Stimulated activated CD4-positive, alpha-beta T cell treated with anti-CD3 and anti-CD28 coated beads, Interleukin-4, amount 100 ng/mL, for 24 hours (primary cell): ENCODE measurements at places on chromosomes 3 and 15.

DNA sequence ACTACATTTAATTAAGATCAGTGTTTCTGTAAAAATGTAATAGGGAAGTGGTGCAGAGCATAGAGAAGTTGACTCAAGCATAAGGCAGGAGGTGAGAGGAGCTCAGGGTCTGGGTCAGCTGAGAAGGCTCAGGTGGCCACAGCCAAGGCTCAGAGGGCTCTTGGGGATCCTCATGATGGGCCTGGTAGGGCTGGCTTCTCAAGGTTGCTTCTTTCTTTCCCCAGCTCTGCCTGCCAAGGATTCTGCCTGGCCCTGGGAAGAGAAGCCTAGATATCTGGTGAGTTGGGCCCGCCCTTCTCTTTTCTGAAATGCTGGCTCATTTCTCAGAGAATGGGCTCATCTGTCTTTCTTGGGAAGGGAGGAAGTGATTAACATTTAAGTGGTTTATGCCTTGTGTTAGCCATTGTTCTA lies 6.5 kb downstream of the ZNF589 start:
- no peak for DNase-seq

- no peak for DNase-seq
These were observed 3.6 kb upstream of the EIF4E3 start for GRCh38 chr3:71728632-71729342.

- DNase-seq, result no peak
These were observed 2.1 kb upstream of the OXSR1 start for GRCh38 chr3:38163117-38163840.

GRCh38 chr3:133943031-133943535 lies 47.4 kb upstream of the RAB6B start:
- DNase-seq, result no peak

- DNase-seq, result no peak
These were observed 53.7 kb upstream of the KY start for GRCh38 chr3:134704556-134704955.

- DNase-seq, result no peak
These were observed 55.6 kb upstream of the DLG1 start for GRCh38 chr3:197353867-197354567.

DNA sequence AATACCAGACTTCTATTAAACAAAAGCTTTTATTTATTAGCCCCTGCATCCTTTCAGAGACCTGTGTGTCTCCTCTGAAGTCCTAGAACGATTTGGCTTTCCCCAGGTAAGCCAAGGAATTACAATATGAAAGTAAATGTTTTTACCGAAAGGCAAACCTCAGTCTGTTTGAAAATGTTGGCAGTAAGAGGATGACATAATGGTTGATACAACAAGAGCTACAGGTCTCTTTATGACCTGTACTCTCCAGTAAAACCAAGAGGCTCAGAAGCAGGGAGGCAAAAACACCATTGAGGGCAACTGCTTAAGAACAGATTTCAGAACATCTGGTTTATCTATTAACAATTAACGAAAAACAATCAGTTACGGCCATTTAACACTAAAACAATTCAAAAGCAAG lies 107.8 kb downstream of the ADAM10 start:
- no peak for DNase-seq

GRCh38 chr3:3191675-3192285 lies 12.3 kb upstream of the CRBN start:
- DNase-seq, result no peak

- DNase-seq, result no peak
These were observed 19.3 kb upstream of the NRROS start for GRCh38 chr3:196620161-196620604.

- no peak for DNase-seq
These were observed 102.7 kb downstream of the TBC1D5 start for GRCh38 chr3:17639765-17640164.

DNA sequence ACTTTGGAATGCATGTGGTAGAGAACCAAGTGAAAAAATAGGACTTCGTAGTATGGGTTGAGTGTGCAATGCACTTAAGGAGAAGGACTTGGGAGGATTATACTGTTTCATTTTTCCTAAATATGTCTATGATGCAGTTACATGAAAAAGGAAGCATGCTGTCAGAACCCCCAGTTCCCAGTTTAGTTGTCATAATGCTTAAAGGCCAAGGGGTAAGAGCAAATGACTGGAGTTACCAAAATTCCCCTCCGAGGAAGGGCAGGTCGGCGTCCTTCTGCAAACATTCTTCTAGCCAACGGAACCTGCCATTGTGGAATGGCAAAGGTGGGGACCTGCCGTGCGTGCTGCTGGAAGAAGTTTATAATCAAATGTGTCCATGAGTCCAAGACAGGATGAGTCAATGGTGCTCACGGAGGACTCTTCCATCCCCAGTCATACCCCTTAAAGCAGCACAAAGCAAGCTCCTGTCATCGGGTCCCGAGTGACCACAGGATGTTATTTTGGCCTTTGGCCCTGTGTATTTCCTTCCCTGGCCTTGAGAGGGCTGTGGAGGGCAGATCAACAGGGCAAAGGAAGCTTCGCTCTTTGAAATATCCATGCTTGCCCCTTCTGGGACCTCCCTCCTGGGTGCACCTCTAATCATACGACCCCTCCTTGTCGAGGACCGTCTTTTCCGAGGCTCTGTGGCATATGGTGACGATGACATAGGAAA lies 93.2 kb downstream of the SLCO3A1 start:
- DNase-seq, result no peak

- DNase-seq, result no peak
These were observed 84.4 kb downstream of the CMSS1 start for GRCh38 chr3:99902091-99902490.

- peak; percentile 74 for DNase-seq
These were observed at the start of gene GSK3B for GRCh38 chr3:120093911-120094775. Gene GSK3B, minus strand, starts transcription at chr3:120094447. Its CDS starts 1,013 bp downstream, at chr3:120093434.

DNA sequence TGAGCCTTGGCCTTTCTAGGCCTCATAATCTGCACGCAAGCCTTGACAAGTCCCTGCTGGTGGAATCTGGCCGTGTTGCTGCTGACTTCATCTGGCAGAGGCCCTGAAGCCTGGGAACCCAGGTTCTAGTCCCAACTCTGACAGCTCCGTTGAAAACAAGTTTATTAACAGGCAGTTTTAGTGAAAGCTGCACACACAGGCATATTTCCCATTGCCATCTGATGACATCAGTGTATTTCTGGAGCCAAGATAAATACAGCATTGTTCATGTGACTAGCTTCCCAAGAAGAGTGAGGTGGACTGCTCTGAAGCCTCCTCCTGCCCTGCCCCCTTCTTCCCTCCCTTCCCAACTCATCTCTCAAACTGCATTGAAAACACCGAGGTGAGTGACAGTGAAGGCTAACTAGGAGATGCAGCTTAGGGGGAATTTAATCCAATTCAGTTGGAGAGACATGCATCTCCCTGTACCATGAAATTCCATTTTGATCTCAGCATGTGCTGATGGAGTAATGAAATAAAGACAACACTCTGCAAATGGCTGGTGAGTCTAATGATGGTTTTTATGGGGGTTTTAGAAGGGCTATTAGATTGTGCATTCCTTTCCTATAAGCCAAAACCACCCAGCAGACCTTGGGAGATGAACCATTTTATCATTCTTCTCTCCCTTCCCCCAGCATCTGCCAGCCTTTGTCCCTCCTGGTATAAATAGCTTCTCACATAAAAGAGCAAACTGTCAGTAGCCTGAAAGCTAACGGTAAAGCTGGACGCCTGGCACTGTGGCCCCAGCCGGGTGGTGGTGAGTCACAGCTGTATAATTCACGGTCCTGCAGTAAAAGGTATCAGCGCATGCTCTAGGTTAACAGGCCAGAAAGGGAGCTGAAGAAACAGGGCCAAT lies 38.0 kb downstream of the PRICKLE2 start:
- DNase-seq, result no peak

GRCh38 chr3:9198899-9199335 lies 50.5 kb downstream of the SRGAP3 start:
- DNase-seq, result no peak

GRCh38 chr3:140563206-140563760 lies 114.6 kb upstream of the TRIM42 start:
- no peak for DNase-seq

DNA sequence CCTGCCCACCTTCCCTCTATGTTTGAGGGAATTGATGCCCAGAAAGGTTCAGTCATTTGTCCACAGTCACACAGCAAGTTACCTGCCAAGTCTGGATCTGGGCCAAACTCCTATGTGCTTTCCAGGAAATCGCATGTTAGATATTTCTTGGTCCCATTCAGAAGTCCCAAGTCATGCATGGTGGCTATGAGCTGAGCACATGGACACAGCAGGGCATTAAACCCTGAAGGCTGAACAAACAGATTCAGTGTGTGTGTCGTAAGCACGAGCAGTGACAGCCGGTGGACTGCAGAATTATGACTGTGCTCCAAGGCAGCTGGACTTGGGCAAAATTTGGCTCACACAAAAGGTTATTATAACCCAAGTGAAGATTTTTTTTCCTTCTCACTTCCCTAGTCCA lies 11.4 kb upstream of the SLC6A6 start:
- DNase-seq, result no peak

- no peak for DNase-seq
These were observed 35.7 kb upstream of the APEH start for GRCh38 chr3:49638445-49638844.

GRCh38 chr3:187361835-187362234 lies 6.3 kb upstream of the RTP4 start:
- DNase-seq, result no peak

GRCh38 chr15:36843822-36844221 lies 256.5 kb downstream of the MEIS2 start:
- DNase-seq, result no peak

DNA sequence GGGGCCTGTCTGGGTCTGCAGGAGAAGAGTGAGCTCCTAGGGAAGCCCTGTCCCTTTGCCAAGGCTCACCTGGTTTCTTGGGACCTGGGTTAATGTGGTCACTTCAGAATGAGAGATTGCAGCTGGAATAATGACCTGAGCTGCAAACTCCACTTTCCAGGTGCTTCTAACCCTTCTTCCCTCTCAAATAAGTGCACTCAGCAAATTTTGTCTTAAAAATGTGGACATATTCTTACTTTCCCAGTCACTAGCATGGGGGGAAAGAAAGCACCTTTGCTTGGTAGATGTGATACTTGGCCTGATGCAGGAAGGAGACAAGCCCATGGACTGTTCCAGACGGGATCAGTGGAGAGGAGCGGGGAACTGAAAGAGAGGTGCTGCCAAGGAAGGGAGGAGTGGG lies 38.9 kb upstream of the CDCP1 start:
- no peak for DNase-seq

DNA sequence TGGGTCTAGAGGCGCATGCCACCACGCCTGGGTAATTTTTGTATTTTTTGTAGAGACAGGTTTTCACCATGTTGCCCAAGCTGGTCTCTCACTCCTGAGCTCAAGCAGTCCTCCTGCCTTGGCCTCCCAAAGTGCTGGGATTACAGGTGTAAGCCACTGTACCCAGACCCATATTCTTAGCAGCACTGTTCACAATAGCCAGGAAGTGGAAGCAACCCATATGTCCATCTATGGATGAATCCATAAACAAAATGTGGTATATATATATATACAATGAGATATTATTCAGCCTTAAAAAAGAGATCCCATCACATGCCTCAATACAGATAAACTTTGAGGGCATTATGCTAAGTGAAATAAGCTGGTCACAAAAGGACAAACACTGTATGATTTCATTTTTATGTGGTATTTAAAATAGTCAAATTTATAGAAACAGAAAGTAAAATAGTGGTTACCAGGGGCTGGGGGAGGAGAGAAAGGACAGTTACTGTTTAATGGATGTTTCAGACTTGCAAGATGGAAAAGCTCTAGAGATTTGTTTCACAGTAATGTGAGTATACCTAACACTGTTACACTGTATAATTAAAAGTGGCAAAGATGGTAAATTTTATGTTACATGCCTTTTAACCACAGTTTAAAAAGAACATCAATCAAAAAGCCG lies 35.7 kb upstream of the GRAMD1C start:
- no peak for DNase-seq

- DNase-seq, result no peak
These were observed 112.9 kb downstream of the ULK4 start for GRCh38 chr3:41848753-41849574.

DNA sequence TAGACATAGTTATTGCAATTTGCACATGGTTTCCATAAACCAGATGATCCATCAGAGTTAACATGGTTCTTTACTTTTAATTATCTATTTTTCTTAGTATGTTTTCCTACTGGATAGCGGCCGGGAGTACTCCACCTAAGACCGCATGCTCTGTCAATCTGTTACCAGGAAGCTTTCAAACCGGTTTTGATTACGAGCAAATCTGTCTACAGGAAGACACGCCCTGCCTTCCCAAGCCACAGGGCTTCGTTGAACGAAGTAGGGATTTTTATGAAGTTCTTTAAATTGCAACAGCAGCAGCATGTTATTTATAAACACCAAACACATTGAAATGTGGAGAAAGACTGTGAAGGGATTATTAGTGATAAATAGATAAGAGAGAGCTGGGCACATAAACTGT lies 283.3 kb upstream of the ROBO2 start:
- DNase-seq, result no peak

DNA sequence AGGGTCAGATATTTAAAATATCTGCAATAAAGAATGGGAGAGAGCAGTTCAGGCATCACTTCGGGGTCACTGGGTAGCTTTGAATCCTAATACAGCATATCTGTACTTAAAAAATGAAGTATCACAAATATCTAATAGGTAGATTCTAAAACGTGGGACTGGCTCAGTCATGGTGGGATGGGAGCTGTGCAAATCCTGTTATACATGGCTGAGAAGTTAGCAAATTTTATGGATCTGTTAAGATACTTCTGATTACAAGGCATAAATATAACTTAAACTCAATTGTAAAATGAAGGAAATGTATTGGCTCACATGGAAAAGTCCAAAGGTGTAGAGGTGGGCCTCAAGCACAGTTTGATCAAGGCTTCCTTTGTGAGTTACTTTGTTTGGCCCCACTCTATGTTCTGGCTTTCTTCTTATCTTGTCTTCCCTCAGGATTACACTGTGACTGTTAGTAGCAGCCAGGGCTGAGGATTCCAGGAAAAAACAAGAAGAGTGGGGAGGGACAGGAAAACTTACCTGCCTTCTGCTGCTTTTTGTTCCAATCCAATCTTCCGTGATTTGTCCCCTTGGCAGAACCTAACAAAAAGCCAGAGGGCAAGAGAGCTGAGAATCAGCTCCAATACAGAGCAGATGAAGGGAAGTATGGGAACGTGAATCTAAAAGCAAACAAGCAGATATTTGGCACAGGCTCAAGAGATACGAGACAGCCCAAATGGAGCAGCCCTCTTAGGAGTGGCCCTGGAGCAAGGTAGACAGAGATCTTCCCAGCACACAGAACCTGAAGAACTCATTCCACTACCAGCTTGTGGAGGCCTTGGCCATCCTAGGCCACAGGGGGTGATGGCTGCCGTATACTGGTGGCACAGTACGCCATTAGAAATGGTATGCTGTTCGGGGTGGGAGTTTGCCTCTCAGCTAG lies 10.9 kb downstream of the PAQR9 start:
- no peak for DNase-seq

- DNase-seq, result no peak
These were observed 681.2 kb upstream of the GRM7 start for GRCh38 chr3:6179761-6180160.

GRCh38 chr15:91384189-91384730 lies 284.2 kb downstream of the SV2B start:
- no peak for DNase-seq

- peak; percentile 27 for DNase-seq
These were observed 1.2 kb downstream of the GNAI2 start for GRCh38 chr3:50237133-50237651.

GRCh38 chr15:78263907-78264303 lies 457 bp upstream of the DNAJA4 start:
- no peak for DNase-seq

- DNase-seq, result no peak
These were observed 132.9 kb downstream of the TPRA1 start for GRCh38 chr3:127457546-127458145.
